GM12865 (cell line): ENCODE measurements at places on chromosomes 11 and 22.

GRCh38 chr11:107741044-107741823, 29.4 kb upstream of the SLN start:
- peak; percentile 76 for DNase-seq

- no peak for DNase-seq
These were observed 65.4 kb downstream of the OTOG start for GRCh38 chr11:17612221-17613188.

DNA sequence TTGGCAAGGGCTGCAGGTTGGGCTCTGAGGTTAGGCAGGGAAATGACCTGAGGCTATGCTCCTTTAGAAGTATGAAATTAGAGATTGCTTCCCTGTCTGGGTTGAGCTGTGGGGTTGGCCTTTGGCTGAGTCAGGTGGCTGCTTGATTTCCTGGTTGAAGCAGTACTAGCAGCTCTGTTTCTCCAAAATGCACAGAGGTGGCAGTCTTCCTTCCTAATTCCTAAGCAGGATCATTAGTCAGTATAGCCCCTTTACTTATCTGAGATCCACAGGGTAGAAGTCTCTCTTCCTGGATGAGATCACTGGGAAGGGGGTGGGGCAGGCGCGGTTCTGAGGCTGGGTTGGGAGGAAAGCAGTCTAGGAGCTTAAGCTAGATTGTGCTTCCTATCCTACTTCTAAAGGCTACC, 1917.5 kb downstream of the LRRC4C start:
- DNase-seq, result no peak

DNA sequence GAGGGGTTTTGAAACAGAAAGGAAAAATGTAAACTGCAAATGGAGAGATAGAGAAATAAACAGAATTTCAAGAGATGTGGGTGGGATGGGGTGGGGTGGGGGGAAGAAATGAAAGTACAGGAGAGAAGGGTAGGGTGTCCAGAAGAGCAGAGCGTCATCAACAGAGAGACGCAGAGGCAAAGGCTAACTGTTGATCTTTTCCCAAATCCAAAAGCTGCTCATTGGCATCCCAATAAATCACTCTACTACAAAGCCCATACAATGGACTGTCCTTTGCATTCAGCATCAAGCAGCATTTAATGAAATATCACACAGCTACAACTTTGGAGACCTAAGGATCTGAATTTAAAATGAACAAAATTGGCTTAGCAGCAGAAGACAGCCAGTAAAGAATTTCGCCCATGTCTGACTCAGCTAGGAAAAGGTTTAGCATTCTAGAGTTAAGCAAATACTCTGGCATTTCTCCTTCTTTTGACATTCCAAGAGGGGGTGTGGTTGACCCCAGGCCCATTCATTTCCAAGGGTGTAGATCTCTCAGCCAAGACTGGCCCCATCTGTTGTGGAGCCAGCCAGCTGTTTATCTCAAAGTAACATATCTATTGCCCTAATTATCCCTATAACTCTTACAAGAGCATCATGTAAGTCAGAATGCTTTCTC, 1.5 kb downstream of the RAB30 start:
- no peak for DNase-seq

DNA sequence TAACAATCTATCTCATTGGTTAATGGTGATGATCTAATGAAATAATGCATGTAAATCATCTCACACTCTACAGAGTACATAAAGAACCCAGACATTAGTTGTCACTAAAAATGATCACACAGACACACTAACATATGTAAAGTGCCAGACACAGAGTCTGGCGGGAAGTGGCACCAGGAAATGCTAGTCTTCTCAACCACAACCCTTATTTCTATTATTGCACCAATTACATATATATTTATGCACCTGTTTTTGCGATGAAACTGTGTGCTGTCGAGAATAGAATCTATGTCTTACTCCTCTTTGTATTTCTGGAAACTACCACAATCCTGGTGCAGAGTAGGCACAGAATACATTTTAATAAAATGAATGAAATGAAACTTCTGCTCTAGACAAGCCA, 25.9 kb upstream of the POU2AF3 start:
- DNase-seq, result no peak

- no peak for DNase-seq
These were observed 42.6 kb downstream of the PPP2R1B start for GRCh38 chr11:111723595-111723994.

DNA sequence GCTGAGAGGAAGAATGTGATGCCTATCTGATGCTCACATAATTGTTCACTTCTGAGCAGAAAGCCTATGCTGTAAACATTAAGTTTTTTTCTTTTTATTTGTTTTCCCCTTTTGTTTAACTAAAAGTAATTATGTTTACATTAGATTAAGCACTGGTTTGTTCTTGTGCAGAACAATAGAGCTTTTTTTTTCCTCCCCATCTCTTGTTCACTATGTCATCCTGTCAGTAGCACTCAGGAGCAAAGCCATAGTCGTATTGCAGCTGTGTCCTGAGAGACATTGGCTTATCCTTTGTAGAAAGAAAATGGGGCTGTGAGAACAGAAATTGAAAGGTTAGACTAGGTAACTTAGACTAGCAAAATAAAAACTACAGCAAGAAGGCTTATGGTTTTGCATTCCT, 301.8 kb upstream of the RAG2 start:
- DNase-seq, result no peak

GRCh38 chr11:121414141-121414913, 37.8 kb upstream of the SORL1 start:
- DNase-seq, result no peak

- DNase-seq, result no peak
These were observed 13.0 kb downstream of the SPATA19 start for GRCh38 chr11:133832096-133832990.

GRCh38 chr11:46335271-46335670, 12.0 kb upstream of the DGKZ start:
- no peak for DNase-seq

DNA sequence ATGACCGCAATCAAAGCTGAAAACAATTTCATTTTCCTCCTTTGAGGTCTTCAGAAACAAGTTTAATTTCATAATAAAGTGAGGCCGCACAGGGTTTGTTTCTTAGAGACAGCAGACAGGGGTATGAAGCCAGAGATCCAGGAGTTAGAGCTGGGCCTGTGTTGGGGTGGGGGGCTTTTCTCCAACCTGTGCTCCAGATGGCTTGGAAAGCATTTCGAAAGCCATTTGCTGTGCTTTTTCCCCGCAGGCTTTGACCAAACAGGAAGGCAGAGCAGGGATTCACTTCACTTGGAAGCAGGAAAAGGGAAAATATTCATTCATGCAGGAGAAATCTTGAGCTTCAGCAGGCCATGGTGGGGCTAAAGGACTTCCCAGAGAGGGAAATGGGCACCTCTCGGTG, 617.4 kb downstream of the SOX6 start:
- DNase-seq, result no peak

DNA sequence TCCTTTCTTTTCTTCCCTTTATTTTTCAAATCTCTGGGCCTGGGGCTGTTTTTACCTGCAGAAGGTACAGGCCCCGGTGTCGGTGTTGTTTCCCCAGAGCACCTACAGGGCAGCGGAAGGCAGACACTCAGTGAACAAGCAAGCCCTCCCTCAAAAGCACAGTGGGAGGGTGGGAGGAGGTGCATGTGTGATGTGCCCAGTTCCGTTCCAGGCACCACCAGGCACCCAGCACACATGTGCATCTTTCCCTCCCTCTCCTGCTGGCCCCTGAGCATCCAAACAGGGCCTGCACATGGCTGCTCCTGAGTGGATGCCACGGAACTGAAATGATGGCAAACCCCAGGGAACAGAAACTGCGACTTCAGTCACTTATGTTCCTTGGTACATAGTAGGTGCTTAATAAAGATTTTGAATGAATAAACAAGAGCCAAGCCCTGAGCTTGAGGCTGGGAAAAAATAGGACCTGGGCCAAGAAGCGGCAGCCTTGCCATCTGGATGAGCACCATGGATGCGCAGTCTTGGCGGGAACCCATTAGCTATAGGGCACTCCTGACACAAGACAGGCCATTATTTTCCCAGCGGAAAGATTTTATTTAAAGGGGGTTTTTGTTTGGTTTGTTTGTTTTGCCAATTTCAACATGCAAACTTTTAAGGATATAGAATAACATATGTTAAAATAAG, 47.8 kb downstream of the ARRB1 start:
- no peak for DNase-seq

GRCh38 chr11:5596607-5597201, at the start of gene TRIM6:
TSS of gene TRIM6 (plus strand) at chr11:5596637. CDS start at chr11:5596898, 261 bp downstream.
- peak; percentile 56 for DNase-seq

GRCh38 chr22:39851606-39852315, 41.8 kb downstream of the ENTHD1 start:
- DNase-seq, result no peak
